ENCODE measurements at places on chromosomes 4 and X.

GRCh38 chrX:141127146-141127545 is 49.8 kb downstream of the LDOC1 start:
- DNase-seq: no peak

- DNase-seq: no peak
These were observed 208.1 kb downstream of the ANKRD50 start for GRCh38 chr4:124504431-124504830.

GRCh38 chr4:123043013-123043412 is 120.6 kb upstream of the NUDT6 start:
- no peak for DNase-seq

GRCh38 chr4:169116270-169116901 is 106.3 kb upstream of the CBR4 start:
- DNase-seq: no peak
